ENCODE measurements at places on chromosomes 6 and 20.
A peak's percentile ranks its signal among the peaks of the same experiment; 100 is the strongest.

- DNase-seq: no peak
These were observed 362.6 kb downstream of the EPM2A start for GRCh38 chr6:145372671-145373151.

DNA sequence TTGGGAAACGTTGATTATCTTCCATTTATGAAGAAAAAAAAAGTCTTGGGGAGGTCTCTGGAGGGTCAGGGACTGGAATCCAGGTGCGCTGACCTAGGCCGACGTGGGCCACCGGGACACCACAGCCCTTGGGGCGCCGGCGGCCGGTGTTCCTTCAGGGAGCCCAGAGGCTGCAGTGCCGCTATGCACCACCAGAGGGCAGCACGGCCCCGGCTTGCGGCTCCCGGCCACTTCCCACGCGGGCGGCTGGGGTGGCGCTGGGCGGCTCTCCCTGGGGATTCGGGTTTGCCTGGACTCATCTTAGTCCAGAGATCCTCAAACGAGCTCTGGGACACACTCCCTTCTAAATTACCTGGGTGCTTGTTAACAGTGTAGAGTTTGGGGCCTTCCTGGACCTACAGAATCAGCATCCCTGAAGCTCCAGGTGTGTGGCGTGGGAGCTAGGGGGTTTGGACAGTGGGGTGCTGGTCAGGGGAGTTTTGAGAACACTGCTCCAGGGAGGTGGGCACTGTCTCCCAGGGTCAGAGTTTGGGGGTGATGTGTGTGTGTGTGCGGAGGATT, 23.0 kb upstream of the GTSF1L start:
- peak; percentile 73 for DNase-seq

- no peak for DNase-seq
These were observed 5.6 kb downstream of the PCMTD2 start for GRCh38 chr20:64261138-64261537.

GRCh38 chr20:5835321-5835821, 85.2 kb downstream of the SHLD1 start:
- peak; percentile 24 for DNase-seq

- DNase-seq: no peak
These were observed 17.5 kb upstream of the BCAS4 start for GRCh38 chr20:50777373-50777772.

DNA sequence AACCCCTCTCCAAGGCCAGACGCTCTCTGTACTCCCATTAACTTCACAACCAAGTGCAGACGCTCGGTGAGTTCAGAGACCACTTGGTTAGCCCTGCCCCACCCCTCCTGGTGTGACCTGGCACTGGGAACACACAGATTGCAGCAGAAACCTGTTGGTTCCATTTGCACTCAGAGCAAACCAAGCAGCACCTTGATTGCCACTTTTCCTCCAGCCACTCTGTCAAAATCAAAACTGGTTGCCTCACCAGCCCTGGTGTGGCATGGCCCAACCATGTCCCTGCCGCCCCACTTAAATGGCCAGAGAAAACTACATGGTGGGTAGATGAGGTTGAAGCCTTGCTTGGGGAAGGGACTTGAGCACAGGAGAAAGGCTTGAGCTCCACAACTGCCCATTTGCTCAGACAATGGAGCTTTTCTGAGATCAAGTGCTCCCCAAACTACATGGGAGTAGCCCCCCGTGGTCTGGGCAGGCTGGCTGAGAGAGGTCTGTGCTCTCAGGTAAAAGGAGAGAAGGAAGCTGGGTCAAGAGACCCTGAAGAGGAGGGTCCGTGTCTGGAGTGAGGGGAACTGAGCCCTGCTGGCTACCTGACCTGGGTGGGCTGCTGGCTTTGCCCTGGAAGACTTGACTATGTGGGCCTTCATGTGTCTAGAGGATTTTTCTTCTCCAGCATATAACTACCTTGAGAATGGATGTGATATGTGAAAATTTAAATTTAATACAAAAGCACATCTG, 43.4 kb downstream of the PLCG1 start:
- DNase-seq: no peak

- no peak for DNase-seq
These were observed 127.9 kb upstream of the BACH2 start for GRCh38 chr6:90424580-90424979.

DNA sequence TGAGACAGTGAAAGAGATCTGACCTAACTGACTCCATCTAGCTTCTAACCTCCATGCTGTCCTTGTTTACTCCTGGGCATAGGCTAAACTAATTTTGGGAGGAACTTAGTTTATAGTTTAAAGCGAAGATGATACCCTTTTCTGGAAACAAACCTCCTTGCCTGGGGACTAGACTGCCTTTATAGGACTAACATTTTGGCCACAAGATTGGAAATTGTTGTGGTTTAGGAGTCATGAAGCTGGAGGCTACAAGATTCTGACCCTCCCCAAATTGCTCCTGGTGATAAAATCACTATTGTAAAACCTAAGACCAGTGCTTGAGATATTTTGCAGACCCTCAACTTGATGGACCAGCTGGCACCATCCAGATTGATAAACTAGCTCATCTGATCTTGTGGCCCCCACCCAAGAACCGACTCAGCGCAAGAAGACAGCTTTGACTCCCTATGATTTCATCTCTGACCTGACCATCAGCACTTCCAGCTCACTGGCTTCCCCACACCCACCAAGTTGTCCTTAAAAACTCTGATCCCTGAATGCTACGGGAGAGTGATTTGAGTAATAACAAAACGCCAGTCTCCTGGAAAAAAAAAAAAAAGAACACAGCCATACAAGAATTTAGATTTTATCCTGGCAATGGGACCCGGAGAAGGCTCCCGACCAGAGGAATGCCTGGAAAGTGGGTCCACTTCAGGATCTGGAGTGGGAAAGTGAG, 63.0 kb downstream of the ABHD12 start:
- no peak for DNase-seq

- no peak for DNase-seq
These were observed 43.0 kb downstream of the F13A1 start for GRCh38 chr6:6277413-6277812.

- no peak for DNase-seq
These were observed 90.7 kb downstream of the SNAP25 start for GRCh38 chr20:10309326-10309725.

- DNase-seq: no peak
These were observed 165.4 kb upstream of the FOXQ1 start for GRCh38 chr6:1146500-1146899.

DNA sequence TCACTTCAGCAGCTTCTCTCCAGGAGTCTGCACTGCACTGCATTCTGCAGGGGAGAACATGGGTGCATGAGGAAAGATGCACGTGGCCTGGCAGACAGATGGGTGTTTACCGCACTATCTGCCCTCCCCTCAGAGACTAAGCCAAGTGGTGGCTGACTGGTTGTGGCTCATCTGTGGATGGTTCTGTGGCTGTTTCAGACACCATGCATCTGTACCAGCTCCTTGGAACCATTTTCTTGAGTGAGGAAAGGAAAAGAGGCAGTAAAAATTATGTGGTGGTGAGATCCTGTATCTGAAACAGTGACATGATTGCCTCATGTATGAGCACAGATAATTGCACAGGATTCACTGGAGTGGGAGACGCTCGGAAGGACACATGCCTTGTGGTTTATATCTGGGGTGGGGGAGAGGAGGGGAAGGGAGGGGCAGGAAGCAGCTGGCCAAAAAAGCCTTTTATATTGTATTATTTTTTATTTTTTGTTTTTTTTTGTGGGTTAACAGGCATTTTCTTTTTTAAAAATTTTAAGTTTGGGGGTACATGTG, 161.7 kb downstream of the ERMARD start:
- no peak for DNase-seq

DNA sequence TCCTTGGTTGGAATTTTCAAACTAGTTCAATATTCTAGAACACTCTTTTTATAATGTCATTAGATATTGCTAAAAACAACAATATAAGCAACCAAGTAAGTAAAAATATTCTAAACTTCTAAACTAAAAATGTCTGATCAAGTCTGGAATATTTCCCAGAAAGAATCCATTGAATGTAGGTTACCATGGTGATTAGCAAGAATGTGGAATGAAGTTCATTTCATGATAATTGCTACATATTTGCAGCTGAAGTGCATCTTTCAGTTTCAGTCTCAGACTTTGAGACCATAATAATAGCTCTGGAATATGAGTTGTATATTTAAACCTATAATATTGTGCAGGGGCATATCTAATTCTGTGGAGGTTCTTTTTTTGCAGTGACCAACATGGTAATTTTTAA, 61.0 kb upstream of the NKAIN2 start:
- DNase-seq: no peak

DNA sequence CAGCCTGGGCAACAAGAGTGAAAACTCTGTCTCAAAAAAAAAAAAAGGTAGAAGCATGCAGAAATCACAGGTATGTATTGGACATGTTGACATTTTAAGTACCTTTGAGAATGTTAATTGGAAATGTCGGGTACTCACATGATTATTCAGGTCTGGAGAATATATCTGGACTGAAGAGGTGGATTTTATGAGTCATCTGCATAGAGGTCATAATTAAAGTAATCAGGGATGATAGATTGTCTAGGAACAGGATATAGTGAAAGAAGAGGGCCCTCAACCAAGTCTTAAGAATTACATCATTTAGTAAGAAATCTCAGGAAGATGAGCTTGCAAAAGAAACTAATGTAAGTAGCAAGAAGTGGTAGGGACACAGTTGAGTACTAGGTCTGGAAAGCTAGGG, 212.5 kb downstream of the UTRN start:
- no peak for DNase-seq

- no peak for DNase-seq
These were observed 372.7 kb downstream of the MEI4 start for GRCh38 chr6:78025502-78025901.

DNA sequence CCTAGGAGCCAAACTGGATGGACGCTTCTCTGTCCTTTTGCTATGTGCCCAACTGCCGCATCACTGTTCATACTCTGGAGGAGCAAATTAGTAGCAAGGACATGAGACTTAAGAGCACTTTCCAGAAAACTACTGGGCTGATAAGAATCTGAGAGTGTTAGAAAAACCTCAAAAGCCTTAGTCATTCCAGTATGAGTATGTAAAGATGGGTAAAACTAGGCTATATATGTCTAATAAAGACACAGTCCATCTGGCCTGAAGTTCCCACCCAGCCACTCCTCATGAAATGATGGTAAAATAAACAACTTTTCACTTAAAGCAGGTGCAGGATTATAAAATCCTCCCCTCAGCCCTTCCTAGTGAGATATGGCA, 30.6 kb downstream of the SHLD1 start:
- no peak for DNase-seq

All from NCI-H345 (cell line).